ENCODE measurements at places on chromosomes 3 and 15.
A peak's percentile ranks its signal among the peaks of the same experiment; 100 is the strongest.

DNA sequence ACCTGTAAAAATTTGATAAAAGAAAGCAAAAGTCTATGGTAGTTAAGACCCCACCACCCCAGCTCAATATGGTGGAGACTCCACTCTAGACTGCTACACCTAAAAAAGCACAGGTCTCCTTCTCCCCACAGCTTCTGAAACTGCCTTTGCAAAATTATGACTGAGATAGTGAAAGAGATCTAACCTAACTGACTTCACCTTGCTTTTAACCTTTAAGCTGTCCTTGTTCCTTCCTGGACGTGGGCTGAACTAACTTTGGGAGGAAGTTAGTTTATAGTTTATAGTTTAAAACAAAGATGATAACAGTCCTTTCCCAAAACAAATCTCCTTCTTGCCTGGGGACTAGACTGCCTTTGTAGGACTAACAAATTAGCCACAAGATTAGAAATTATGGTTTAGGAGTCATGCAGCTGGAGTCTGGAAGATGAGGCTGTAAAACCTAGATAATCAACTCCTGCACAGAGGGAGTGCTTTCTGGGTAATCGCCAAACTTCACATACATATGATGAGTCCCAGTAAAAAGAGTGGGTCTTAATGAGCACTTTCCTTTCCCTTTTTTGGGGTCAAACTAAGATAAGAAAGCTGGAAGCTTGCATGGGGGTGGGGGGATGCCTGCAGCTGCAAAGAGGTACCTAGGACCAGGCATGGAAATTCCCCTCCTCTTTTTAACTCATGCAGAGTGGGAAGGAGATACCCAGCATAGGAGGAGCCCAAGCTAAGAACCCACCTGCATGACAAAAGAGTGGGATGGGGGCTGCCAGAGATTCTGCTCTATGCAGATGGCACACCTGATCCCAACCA is 17.5 kb downstream of the CCR8 start:
- DNase-seq: no peak

GRCh38 chr15:43274136-43274535 is 7.4 kb upstream of the TGM5 start:
- peak; percentile 84 for DNase-seq

- no peak for DNase-seq
Measured at GRCh38 chr3:197802779-197803459, 11.9 kb downstream of the LRCH3 start.

DNA sequence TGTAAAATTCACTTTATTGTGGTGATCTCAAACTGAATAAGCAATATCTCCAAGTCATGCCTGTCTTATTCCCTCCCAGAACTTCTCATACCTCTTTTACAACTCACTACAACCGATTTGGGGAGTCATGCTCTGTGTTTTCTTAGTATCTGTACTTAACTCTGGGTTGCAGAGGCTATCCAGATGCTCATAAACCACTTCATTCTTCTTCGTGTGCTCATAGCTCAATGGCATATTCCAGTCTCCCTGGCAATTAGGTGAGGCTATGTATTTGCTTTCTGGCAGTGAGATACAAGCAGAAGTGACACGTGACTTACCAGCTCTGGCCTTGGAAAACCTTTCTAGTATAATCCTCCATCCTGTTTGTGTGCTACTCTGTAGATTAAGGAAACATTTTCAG is 360.9 kb downstream of the ZNF385D start:
- no peak for DNase-seq

- DNase-seq: peak; percentile 90
Measured at GRCh38 chr3:129560911-129561594, 18.1 kb downstream of the H1-8 start.

- DNase-seq: no peak
Measured at GRCh38 chr3:98555025-98555379, 23.2 kb downstream of the GPR15 start.

- no peak for DNase-seq
Measured at GRCh38 chr3:59149166-59149565, 99.3 kb upstream of the CFAP20DC start.

GRCh38 chr15:73923156-73923487 is 3.1 kb upstream of the LOXL1 start:
- no peak for DNase-seq

DNA sequence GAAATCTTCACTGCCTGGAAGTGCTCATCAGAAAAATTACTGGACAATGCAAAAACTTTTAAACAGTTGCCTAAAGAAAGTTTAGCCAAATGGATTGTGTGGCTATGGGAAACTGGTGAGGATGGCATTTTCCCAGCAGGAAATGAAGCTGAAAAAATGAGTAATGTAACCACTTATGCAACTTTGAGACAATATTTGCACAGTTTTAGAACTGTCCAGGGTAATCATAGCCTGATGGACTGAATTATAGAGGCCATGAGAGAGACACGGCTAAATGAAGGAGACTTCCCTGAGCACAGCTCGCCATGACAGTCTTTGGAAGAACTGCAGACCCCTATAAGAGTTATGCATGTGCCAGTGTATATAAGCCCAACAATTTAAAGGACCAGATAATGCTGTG is 881.5 kb downstream of the VGLL3 start:
- DNase-seq: no peak

DNA sequence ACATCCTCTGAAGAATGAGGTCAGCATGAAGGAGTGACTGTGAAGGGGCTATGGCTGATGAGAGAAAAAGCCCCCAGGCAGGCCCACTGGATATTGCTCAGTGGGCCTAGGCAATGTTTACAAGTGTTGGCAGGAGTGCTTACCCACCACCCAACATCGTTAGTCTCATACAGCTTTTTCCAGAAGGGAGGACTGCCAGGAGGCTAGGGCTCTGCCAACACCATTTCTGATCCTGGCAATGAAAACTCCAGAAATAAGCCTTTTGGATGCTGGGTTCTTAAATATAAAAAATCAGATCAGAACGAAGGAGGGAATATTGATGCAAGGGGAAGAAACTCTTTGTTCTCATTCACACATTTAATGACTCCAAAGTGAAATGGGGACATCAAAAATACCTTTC is 189.1 kb downstream of the DCLK3 start:
- DNase-seq: no peak

DNA sequence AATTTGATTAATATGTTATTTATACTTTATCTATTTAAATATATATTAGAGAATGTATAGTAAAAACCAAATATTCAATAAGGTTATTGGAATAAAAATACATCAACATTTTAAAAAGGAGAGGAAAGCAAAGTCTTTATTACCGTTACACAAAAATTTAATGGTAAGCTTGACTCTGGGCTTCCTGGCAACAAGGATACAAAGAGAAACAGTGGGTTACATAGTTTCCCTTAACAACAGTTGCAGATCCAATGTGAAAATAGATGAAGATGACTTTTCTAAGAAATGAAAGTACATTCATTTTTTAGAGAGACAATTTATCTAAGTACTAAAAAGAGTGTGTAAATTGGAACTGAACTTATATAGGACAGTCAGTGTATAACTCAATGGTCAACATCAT is 6.0 kb upstream of the PHLDB2 start:
- DNase-seq: no peak

- no peak for DNase-seq
Measured at GRCh38 chr3:18282507-18282906, 142.6 kb downstream of the SATB1 start.

Data from heart left ventricle (tissue), 16 donors.